ENCODE measurements at places on chromosomes 13 and 19.

DNA sequence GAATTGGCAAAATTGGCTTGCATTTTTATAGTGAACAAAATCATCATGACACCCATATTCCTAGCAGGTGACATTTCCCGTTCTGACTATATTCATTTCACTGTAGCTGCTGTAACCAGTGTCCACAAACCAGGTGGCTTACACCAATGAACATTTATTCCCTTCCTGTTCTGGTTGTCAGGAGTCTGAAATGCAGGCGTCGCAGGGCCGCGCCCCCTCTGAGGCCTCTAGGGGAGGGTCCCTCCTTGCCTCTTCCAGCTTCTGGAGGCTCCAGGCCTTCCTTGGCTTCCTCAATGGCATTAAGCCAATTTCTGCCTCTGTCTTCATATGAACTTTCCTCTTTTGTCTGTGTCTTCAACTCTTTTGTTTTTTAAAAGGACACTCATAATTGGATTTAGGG lies 6.5 kb upstream of the RLN3 start:
- ATAC-seq: no peak

DNA sequence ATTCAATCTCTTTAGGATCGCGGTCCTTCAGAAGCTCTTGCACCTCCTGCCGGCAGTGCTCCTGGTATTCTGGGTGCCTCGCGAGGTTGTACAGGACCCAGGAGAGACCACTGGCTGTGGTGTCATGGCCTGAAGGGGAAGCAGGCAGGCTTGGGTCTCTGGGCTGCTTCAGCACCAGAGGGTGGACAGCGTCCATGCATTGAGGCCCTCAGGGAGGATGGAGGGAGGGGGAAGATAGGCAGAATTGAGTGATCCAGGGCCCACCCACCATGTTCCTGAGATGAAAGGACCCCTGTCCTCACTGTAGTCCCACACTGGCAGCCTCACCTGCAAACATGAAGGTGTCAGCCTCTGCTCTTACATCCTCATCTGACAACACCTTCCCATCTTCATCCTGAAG lies 17.9 kb upstream of the OR10H5 start:
- no peak for ATAC-seq

DNA sequence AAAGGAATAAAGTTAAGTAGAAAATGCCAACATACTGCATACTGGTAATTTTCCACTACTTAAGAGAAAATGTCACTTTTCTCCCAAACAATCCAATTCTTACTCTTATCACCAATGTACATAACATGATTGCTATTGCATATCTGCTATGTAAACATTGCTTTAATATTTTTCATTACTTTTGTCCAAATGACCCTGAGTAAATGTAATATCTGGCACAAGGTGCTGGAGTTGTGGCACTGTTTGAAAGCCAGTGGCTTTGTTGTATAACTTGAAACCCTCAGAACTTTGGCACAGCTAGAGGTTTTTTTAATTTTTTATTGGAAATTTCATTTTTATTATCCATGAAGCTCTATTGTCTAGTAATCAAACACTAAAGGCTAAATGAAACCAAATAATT lies 45.7 kb upstream of the SPRY2 start:
- no peak for ATAC-seq

- ATAC-seq: peak; percentile 82
These were observed 4.7 kb downstream of the SERTAD1 start for GRCh38 chr19:40420766-40421765.

DNA sequence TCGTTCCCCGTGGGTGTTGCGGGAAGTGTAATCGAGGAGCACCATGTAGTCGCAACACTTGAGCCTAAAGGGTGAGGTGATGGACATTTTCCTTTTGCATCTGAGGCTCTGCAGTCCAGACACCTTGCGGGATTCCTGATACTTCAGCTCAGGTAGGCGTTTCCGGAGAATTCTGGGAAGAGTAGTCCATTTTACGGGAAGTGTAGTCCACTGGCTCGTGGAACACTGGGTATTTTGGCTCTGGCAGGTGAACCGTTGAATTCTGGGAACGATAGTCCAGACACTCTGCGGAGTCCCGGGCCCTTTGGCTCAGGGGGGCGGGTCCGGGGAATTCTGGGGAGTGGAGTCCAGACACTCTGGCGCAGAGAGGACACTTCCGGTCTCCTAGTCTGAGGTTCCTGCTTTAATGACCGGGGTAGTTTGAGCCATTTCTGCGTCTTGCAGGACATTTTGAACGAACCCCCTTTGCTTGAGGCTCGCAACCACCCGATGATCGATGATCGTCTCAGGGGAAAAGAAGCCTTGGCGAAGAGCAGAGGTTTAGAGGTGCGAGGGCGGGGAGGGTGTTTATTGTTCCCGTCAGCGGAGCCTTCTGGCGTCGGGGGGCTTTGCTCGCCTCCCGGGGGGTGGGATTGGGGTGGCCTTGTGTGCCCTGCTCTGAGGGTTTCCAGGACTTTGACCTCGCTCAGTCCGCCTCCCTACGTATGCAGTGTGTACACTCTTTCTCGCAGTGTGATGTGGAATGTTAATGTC lies at the start of gene ZNF223:
TSS of gene ZNF223 (plus strand) at position 387 of the 753 bp plus-strand sequence. CDS start 3,141 bp downstream, outside the sequence.
- peak; percentile 99 for ATAC-seq

DNA sequence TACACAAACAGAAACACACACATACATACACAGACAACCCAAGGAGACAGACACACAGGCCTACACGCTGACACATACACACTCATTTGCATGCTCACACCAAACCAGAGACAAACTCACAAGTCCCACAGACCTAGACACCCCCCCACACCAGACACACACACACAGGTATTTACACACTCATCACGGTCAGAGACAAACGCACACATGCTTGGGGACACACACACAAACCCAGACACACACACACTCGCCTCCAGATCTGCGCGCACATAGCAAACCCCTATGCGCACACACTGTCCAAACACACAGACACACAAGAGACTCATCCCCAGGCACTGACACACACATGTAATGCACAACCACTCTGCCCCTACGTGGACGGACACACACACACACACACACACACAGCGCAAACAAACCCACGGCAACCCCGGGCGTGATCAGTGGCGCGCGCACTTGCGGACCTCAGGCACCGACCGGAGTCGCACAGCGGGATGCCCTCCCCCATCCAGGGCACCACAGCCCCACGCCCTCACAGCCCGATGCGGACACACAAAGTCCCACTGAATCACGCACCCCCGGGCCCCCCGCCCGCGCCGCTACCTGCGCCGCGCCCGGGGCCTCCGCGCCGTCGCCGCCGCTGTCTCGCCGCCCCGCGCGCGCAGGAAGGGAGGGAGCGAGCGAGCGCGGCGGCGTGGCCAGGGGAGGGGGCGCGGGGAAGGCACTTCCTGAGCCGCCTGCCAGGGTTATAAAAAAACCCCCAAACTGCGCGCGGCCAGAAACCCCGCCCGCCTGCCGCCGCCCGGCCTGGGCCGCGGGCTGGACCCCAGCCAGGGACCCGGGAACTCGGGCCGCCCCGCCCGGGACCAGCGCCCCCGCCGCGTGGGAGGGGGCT lies at the start of gene ADAMTS10:
TSS of gene ADAMTS10 (minus strand) at position 675 of the 895 bp plus-strand sequence. CDS start 5,005 bp downstream, outside the sequence.
- no peak for ATAC-seq

DNA sequence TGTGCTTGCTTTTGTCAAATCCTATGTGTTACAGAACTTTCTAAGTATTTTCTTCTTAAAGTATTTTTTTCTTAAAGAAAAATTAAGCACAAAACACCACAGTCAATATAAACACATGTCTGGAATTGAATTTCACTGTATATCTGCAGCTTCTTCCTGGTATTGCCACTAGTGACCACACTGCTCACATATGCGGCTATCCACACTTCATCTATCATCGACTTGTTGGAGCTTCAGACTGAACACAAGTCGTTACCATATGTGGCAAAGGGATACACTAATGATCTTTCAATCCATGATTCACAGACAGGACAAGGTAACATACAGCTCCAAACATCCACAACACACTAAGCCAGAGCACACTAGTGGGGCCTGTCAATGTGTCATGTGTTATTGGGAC lies 498.4 kb upstream of the ARGLU1 start:
- no peak for ATAC-seq

DNA sequence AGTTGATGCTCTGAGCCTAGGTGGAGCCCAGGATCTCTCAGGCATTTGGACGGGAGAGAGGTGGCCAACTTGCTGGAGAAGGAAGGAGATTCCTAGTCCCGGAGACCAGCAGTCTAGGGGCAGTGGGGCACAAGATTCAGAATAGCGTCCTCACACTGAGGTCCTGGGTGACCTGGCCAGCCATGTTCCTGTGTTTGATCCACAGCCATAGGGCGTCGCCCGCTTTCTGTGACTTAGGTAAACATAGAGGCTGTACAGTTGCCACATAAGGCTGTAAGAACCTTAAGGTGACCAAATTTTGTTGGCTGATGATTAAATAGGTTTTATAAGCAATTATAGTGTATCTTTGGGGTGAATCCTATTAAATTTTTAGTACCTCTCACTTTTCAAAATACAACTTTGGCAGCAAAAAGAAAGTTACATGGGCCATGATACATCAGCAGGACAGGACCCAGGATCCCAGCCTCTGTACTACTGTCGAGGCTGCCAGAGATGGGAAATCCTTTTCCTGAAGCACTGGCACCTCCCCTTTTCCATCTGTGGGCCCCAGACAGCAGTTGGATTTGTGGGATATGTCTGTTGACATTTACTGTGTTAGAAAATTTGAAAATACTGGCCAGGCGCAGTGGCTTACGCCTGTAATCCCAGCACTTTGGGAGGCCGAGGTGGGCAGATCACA lies 37.5 kb downstream of the TSSK6 start:
- peak; percentile 49 for ATAC-seq

DNA sequence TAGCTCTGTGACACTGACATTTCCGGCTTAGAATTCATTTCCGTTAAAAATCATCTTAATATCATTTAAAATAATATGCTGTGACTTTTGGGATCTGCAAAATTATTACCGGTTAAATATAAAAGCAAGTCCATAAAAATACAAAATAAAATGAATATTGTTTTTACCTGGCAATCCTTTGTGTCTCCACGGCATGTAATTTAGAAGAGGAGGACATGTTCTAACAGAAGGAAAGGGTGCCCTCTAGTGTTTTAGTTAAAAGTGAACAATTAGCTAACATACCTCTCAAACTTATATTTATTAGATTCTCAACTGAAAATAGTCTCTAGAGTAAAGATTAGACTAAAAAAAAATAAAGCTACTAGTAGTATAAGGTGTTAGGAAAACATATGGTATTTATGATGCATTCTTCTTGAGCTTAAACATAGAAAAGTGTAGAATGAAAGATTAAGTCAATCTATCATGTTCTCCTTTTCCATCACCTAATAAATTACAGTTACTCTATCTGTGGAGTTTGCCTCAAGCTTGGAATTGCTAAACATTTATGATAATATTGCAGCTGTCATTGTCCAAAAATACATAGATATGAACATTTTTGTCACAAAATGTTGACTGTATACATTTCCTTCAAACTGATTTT lies 676.7 kb upstream of the SPRY2 start:
- ATAC-seq: no peak

- ATAC-seq: peak; percentile 54
These were observed 10.5 kb downstream of the PMIS2 start for GRCh38 chr19:35596366-35596999.

- ATAC-seq: peak; percentile 91
These were observed 15.8 kb upstream of the GJB6 start for GRCh38 chr13:20247963-20248362.

- no peak for ATAC-seq
These were observed 227.4 kb downstream of the ABCC4 start for GRCh38 chr13:95073747-95074311.

DNA sequence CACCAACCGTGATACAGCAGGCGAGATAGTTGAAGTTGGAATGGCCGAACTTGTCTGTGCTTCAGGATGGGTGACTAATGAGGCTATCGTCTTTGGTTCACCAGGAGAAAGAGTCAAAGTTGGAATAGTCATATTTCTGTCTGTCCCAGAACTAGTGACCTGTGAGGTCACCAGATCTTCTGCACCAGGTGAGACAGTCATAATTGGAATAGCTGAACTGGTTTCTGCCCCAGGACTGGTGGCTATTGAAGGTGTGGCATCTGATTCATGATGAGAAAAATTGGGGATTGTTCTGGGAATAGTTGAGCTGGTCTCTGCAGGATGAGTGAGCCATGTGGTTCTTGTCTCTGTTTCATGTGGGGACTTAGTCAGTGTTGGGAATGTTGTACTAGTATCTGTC lies 71.6 kb downstream of the MUC16 start:
- ATAC-seq: no peak

- ATAC-seq: peak; percentile 47
These were observed 103.6 kb downstream of the STK24 start for GRCh38 chr13:98473135-98473787.

DNA sequence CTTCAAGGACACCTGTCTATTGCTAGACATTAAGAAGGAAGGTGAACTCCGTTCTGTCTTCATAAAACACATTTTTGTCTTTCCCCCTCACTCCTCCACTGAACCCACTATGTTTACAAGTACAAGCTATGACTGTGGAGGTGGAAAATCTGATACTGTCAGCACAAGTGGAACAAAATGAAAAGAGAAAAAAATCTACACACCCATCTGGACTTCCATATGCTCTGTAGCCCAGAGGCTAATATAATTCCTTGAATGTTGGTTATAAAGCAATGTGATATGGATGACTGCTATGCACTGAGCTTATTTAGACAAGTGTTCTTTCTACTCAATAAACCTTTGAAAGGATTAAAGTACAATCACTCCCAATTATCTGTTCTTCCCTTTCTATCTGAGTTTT lies 713.5 kb downstream of the DIAPH3 start:
- no peak for ATAC-seq

- ATAC-seq: no peak
These were observed 19.4 kb upstream of the EIF3G start for GRCh38 chr19:10138879-10139795.

DNA sequence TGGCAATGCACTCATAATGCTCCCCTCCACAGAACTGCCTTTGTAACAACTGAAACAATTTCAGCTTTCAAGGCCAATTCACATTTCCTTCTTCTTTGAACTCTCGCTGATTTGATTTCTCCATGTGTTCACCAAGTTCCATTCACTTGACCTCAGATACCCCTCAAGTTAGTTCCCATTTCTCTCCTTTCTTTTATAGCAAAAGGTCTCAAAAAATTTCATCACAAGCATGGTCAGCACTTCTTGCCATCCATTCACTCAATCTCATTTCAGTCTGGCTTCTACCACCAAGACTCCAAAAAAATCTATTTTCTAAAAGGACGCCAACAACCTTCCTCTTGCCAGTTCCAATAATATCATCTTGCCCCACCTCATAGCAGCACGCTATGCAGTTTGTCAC lies 135.7 kb downstream of the DIAPH3 start:
- no peak for ATAC-seq

- ATAC-seq: no peak
These were observed 10.5 kb upstream of the NBEA start for GRCh38 chr13:34931572-34931971.

GRCh38 chr19:6639439-6639838 lies 30.5 kb downstream of the TNFSF14 start:
- ATAC-seq: no peak

DNA sequence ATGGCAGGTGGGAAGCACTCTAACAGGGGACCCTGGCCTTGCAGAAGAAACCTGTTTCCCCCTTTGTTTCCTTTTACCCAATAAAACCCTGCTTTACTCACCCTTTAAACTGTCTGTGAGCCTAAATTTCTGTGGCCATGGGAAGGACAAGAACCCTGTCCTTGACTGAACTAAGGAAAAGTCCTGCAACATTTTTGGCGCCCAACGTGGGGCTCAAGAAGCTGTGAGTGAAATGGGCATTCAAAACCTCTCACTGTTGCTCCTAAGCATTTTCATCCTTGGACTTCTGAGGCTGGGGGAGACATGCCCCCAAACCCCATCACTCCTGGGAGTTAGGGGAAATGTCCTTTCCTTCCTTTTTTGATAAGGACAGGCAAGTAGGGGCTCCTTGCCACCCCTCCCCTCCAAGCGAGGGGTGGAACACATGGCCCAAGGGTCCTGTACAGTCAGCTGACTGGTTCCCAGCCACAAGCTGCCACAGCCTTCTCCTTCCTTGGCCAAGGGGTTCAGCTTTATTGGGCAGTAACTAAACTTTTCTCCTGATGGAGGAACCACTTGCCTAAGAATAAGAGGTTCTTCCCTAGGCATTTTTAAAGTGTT lies 381.6 kb downstream of the KLF5 start:
- ATAC-seq: no peak
